Activated T-helper 17 cell treated with anti-CD3 and anti-CD28 coated beads, Interleukin-2, amount 50 U/mL, for 72 hours (primary cell): ENCODE measurements at places on chromosomes 12 and 14. TPM values are rescaled to one million over a fixed set of nuclear protein-coding genes. Genes with fewer than 3 reads are reported as not detected.

- H3K27me3 ChIP-seq = no peaks in the 10 kb centered on the region
- H3K4me3 ChIP-seq = no peak overlapping the region
- H3K36me3 ChIP-seq = no peaks in the 10 kb centered on the region
- H3K4me1 ChIP-seq = peaks cover 16% of the 10 kb centered on the region
- no peak for ATAC-seq
These were observed 126.6 kb upstream of the BCL2L14 start for GRCh38 chr12:11943919-11944700.

DNA sequence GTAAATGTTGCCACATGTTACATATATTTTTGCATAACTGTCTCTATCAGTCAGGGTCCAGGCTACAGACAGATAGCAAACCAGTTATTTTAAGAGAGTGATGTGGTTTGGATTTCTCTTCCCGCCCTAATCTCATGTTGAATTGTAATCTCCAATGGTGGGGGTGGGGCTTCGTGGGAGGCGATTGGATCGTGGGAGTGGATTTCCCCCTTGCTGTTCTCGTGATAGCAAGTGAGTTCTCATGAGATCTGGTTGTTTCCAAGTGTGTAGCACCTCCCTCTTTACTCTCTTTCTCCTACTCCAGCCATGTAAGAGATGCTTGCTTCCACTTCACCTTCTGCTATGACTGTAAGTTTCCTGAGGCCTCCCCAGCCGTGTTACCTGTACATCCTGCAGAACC lies 704.2 kb upstream of the TBX3 start:
- no peak overlapping the region for H3K27ac ChIP-seq
- H3K4me3 ChIP-seq = no peak overlapping the region
- ATAC-seq = no peak

Gene KIF26A
- 1.1 TPM for total RNA-seq

Gene FGD4
- 0.21 TPM for total RNA-seq

Gene SDSL
- 0.24 TPM for total RNA-seq

DNA sequence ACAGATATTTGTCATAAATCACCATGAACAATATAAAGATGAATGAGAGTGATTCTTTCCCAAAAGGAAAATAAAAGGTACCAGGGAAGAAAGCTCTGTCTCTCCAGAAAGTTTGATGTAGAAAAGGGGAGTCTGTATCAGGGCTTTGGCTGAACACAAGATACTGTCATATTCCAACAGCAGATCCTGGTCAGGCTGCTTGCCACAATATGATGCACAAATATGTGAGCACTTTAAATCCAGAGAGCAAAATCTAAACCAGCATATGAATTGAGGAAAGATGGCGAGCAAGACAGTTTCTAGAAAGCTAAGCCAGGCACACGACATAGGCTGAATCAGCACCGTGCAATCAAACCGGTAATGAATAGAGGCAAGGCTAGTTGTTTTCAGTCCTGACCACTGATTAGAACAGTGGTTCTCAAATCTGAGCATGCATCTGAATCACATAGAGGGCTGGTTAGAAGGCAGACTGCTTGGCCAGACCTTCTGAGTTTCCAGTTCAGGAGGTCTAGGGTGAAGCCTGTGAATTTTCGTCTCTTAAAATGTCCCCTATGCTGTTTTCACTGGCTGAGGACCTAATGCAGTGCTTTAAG lies 60.7 kb downstream of the PLCZ1 start:
- ATAC-seq = no peak
- no peaks in the 10 kb centered on the region for H3K36me3 ChIP-seq
- H3K4me1 ChIP-seq = no peaks in the 10 kb centered on the region
- H3K4me3 ChIP-seq = no peak overlapping the region

DNA sequence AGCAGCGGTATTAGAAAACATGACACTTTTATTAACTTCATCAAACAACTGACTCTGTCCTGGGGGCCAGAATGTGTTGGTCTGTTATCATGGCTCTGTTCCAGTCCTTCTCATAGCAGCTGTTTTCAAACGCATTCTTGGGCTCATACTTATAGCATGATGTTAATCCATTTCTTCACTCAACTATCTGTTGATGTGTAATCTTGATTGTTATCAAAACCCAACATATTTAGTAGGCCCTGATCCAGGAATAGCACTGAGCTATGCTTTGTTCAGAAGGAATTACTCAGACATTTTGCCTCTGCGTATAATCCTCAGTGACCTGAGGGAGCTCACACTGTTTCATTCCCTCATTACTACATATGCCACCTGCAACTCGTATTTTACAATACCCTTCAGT lies 315.9 kb downstream of the BMP4 start:
- ATAC-seq = no peak
- no peak overlapping the region for H3K27ac ChIP-seq
- H3K36me3 ChIP-seq = no peaks in the 10 kb centered on the region
- no peaks in the 10 kb centered on the region for H3K27me3 ChIP-seq
- no peaks in the 10 kb centered on the region for H3K4me1 ChIP-seq
- no peak overlapping the region for H3K4me3 ChIP-seq

DNA sequence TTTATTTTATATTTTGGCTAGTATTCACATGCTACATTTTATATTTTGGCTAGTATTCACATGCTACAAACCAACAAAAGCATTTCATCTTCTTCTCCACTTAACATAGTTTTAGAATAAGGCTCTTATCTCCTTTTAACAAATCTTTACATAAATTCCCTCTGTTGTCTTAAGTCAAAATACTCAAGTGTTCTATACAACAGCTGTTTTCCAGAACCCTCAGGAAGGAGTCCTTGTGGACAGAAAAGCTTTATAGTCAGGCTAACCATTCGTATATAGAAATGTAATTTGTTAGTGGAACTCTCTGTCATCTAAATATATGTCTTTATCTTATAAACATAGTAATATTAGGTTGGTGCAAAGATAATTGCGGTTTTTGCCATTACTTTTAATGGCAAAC lies 191.0 kb upstream of the FLRT2 start:
- H3K27me3 ChIP-seq = no peaks in the 10 kb centered on the region
- H3K36me3 ChIP-seq = no peaks in the 10 kb centered on the region
- no peak overlapping the region for H3K27ac ChIP-seq
- H3K4me3 ChIP-seq = no peak overlapping the region

Gene ARHGDIB
- total RNA-seq = 930 TPM

DNA sequence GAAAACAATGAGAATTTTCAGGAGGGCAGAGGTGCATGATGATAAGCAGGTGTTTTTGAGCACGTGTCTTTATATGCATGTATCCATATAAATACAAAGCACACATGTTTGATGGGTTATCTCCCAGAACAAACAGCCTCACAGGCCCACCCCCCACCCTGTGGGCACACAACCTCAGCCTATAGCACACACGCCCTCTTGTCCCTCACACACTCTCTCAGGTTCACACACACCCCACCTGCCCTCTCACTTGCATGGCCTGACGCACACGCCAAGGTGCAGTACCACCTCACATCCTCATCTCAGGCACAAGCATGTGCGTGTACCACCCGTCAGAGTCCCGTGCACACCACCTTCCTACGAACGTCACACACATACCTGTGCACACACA lies 8.6 kb upstream of the KRT8 start:
- no peak overlapping the region for H3K4me3 ChIP-seq
- ATAC-seq = no peak
- H3K27me3 ChIP-seq = peaks cover 8% of the 10 kb centered on the region
- H3K4me1 ChIP-seq = no peaks in the 10 kb centered on the region
- no peaks in the 10 kb centered on the region for H3K36me3 ChIP-seq

Gene RSRC2
- total RNA-seq = 110 TPM

DNA sequence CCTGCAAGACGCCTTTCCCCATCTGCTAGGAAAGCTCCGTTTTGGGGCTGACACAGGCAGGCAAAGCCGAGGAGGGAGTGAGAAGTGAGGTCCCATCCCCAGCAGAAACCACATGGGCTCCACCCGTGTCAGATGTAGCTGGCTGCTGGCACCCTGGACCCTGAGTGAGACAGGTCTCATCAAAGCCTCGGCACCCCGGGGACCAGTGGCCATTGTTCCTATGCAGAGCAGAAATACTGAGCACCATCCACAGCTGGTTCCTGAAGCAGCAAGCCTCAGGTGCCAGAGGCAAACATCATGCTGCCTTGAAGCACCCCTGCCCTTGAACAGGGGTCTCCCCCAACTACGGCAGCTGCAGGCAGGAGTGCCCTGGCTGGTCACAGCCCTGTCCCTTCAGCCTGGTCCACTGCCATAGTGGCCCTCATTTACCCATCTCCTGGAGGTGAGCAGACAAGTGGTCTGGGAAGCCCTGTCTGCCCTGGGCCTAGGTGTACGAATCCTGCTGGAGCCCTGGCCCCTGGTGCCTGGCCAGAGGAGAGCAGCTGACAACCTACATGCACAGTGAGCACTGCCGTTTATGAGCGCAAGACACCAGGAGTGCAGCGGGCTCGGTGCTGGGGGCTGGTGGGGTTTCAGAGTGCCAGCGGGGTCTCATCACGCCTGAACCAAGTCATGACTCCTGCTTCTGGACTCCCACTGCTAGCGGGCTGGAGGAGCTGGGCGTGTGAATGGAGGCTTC lies 289.8 kb upstream of the RTL1 start:
- no peaks in the 10 kb centered on the region for H3K4me1 ChIP-seq
- no peaks in the 10 kb centered on the region for H3K36me3 ChIP-seq
- no peak for ATAC-seq
- no peak overlapping the region for H3K27ac ChIP-seq
- H3K4me3 ChIP-seq = no peak overlapping the region

GRCh38 chr12:27814411-27814810 lies 34.4 kb upstream of the MANSC4 start:
- H3K4me1 ChIP-seq = no peaks in the 10 kb centered on the region
- no peak overlapping the region for H3K4me3 ChIP-seq
- no peaks in the 10 kb centered on the region for H3K27me3 ChIP-seq

DNA sequence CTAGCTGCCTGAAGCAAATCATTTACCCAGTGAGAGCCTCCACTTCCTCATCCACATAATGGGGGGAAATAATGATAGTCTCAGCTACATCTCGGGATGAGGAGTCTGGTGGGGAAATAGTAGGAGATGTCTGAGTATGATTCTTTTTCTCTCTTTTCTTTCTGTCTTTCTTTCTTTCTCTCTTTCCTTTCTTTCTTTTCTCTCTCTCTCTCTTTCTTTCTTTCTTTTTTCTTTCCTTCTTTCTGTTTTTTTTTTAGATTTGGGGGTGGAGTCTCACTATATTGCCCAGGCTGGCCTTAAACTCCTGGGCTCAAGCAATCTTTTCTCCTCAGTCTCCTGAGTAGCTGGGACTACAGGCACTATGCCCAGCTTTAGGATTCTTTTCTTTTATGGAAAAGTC lies 12.8 kb downstream of the HOXC4 start:
- no peaks in the 10 kb centered on the region for H3K4me1 ChIP-seq
- no peak overlapping the region for H3K27ac ChIP-seq
- ATAC-seq = no peak

Gene EPYC
- total RNA-seq = not detected

Gene PRORP
- total RNA-seq = 40.3 TPM

GRCh38 chr12:114442578-114442977 lies 36.6 kb upstream of the TBX5 start:
- H3K4me1 ChIP-seq = no peaks in the 10 kb centered on the region
- no peak overlapping the region for H3K27ac ChIP-seq
- no peaks in the 10 kb centered on the region for H3K36me3 ChIP-seq
- no peak for ATAC-seq
